ENCODE measurements at places on chromosomes 5 and 9.

DNA sequence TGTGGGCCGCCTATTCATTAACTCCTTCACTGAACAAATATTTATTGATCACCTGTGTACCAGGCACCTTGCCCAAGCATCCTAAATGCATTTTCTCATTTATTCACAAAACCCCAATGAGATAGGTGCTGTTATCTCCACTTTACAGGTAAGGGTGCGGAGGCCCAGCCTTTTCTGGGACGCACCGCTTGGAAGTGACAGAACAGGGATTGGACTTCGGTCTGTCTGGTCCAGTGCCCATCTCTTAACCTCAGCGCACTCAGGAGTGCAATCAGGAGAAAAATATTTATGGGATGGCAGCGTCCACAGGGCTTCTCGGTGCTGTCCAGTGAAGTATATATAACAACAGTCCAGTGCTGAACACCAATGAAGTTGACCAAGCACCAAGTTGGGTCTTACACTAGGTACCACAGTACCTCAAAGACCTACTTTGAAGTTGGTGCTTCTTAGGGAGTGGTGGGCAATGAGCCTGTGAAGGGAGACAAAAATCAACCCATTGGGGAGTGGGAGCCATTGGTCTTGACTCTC lies 18.9 kb upstream of the GARNL3 start:
- no peak for DNase-seq

- no peak for DNase-seq
Observed at GRCh38 chr9:20353524-20353923, 268.8 kb downstream of the MLLT3 start.

DNA sequence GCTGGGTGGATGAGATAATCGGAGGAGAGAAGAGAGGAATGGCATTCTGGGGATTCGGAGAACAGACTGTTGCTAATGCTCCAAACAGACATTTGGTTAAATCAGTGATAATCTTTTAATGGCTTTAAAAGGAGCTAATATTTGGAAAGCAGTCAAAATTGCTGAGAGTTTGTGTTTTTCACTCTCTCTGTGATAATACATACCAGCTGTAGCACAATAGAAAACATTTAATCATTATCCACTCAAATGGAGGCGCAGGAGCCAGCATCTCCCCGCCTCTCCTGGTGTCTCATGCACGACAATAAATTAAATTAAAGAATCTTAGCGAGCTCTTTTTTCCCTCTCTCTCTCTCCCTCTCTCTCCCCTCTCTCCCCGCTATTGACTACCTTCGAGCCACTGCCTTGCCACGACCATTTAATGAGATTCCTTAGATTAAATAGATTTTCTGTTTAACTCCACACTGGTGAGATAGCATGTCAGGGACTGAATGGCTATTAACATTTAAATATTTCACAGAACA lies 268.6 kb upstream of the MVB12B start:
- no peak for DNase-seq

GRCh38 chr5:142122121-142122520 lies 13.5 kb downstream of the NDFIP1 start:
- DNase-seq: no peak

GRCh38 chr5:137727623-137728022 lies 8.3 kb downstream of the KLHL3 start:
- DNase-seq: no peak

- DNase-seq: no peak
Observed at GRCh38 chr9:110109333-110110092, 98.4 kb downstream of the C9orf152 start.

GRCh38 chr9:70587201-70587600 lies 172.7 kb upstream of the KLF9 start:
- DNase-seq: no peak

DNA sequence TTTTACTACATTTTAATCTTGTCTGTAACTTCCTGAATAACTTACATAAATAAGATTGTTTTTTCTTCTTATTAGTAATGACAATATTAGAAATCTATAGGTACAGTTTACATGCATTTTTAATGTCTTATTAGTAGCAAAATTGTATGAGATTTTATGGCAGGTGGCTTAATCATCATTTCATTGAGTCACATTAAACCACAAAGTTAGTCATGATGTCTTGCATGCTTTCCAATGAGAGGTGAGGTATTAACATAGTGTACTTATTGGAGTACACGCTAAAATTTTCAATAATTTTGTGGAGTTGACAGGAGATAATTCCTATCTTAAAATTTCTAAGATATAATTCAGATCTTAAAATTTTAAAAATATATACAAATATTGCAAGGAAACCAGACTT lies 989.6 kb upstream of the ARRDC3 start:
- DNase-seq: no peak

- DNase-seq: no peak
Observed at GRCh38 chr9:88980740-88981203, 10.5 kb upstream of the S1PR3 start.

DNA sequence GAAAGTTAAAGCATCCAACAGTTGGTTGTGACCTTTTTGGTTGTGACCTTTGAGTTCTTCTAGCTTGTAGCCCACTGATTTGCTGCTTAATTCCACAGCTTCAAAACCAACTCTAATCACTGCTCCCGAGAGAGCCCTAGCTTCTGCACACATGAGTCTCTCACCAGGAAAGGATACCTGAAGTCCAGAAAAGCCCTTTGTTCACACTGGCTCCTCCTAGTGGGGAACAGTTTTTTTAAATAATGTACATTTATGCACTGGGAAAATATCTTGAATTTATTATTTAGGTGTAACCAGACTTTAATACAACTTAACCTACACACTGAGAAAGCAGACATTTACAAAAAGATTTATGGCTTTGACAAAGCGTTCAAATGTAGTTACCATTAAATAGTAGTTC lies 120.2 kb upstream of the CCDC152 start:
- no peak for DNase-seq

- DNase-seq: no peak
Observed at GRCh38 chr5:15746833-15747232, 246.9 kb downstream of the FBXL7 start.

DNA sequence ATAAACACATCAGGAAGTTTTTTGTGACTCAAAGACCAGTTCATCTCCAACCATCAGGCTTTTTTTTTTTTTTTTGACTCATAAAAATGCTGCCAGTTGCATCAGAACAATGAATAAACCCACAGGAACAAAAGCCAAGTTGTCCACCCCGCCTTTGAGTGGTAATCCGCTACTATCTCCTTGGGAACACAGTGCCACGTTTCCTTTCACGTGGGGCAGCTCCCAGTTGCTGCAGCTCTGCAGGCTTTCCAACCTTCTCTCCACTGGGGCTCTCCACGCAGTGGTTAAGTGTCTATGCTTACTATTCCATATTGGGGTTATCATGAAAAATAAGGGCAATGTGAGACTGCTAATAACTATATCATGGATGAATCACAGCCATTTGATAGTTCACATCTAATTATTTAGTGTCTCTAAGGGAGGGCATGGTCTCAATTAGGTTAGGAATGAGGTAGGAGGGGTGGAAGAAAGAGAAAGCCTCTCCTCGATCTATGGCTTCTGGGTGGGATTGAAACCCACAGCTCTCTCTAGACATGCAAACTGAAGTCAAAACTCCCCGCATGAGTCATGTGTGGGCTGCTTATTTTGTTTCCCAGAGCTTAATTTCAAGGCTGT lies 55.8 kb upstream of the ACTBL2 start:
- DNase-seq: no peak

DNA sequence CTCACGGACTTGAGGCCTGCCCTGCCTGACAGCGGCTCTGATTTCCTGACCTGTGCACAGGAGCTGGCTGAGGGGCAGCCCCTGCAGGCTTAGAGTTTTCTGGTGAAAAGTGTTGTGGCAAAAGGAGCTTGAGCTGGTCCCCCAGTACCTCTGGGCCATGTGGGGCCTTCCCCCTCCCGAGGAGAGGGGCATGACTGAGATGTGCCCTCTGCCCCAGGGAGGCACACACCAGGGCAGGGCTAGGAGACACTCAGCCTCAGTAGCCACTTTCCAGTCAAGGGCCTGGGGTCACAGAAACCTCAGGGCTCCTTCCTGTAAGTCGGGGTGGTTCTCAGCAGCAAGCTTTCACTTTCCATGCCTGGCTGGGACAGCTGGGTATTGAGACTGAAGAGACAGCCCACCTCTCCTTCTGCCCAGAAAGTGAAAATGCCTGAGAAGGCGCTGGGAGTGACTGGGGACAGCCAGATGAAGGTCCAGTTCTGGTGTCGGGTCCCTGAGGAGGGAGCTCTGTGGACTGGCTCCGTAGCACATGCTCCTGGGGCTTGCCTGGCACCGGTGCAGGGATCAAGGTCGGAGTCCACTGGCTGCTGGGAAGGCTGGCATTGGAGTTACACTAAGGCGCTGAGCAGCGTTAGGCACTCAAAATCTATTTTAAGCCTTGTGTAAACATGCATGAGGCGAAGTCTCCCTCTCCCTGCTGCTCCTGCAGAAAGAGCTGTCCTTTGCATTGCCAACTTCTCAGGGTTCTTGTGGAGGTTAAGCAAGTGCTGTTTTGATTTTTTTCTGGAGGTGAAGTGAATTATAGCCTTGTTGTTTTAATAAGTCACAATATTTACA lies 394.9 kb downstream of the GADD45G start:
- no peak for DNase-seq

- DNase-seq: peak; percentile 11
Observed at GRCh38 chr9:114282926-114283325, 40.0 kb upstream of the ORM1 start.

- DNase-seq: no peak
Observed at GRCh38 chr5:150081541-150082283, 4.6 kb downstream of the CSF1R start.

GRCh38 chr5:172414531-172415361 lies 39.6 kb downstream of the SH3PXD2B start:
- DNase-seq: no peak

DNA sequence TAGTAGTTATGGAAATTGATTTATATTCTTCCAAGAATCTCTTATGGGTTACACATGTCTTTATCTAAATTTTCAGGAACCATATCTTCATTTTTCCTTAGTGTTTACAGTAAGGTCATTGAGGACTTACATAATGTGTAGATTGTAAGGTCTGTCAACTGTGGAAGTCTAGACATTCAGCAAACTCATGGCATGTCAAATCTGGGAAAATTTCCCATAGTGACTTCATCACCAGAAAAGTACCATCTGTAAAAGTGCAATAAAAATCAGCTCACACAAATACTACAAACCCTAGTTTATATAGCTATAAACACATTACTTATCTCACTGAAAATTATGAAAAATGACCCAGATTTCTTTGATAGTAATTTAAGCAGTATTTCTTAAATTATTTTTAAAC lies 419.4 kb downstream of the MTRR start:
- DNase-seq: no peak

DNA sequence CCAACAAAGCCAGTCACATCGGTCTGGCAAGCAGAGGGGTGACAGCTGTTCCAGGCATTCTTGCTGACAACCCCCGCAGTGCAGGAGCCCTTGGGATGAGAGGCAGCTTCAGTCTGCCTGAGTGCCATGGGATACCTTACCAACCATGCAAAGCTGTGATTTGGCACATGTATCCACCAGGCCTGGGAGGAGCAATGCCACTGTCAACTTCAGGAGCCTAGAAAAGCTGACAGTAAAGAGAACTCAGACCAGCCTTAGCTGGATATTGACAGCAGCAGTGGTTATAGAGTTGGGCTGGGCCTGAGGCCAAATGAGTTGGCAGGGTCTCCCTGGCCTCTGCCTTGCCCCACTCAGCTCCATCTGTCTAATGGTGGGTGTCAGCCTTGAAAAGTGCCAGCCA lies 10.1 kb upstream of the PLPPR1 start:
- peak; percentile 20 for DNase-seq

Data from glutamatergic neuron (in vitro differentiated cells).